ENCODE measurements at places on chromosomes 4 and X.

DNA sequence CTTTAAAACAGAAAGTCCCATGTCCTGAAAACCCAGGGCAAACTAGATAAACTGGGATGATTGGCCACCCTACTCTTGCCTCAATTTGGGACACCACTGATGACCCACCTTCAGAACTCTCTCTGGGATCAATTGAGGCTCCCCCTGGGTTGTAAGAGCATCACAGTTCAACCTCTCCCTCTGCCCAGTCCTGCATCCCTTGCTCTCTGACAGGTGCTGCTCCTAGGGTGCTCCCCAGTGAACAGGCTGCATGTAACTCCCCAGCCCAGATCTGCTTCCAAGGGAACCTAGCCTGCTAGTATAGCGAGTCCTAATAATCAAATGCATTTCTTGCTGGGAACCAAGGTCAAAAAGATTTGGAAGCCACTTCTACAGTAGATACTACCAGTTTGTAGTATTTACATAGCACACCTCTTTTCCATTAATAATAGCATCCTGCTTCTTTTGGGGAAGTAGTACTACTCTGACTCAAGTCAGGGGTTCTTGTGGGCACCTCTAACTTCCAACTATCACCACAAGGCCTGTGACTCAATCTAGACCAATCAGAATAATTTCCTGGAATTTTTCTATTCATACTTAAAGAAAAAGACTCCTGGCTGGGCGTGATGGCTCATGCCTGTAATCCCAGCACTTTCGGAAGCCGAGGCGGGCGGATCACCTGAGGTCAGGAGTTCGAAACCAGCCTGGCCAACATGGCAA, 42.1 kb upstream of the SPINK2 start:
- no peak for DNase-seq

- DNase-seq, result no peak
These were observed 25.7 kb downstream of the GPM6B start for GRCh38 chrX:13791145-13791544.

- DNase-seq, result no peak
These were observed 75.8 kb upstream of the NHS start for GRCh38 chrX:17299206-17299605.

GRCh38 chr4:71004281-71004851, 10.9 kb downstream of the DCK start:
- DNase-seq, result peak; percentile 19

- no peak for DNase-seq
These were observed 5.0 kb downstream of the CENPU start for GRCh38 chr4:184728858-184729257.

DNA sequence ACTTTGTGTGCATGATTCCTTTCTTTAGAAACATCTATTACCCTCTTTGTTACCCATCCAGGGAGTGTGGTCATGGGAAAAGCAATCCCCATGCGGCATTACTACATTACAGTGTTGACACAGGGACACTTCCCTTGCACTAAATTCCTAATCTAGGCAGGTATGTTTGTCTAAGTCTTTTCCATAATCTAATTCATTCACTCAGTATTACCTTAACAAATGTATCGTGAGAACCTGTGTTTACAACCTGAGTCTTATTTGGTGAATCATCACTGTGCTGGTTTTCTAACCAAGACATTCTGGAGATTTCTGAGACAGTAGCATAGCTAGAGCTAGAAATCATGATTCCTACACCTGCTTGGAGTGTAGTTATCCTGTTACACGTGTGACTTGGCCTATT, 326.8 kb downstream of the BMPR1B start:
- no peak for DNase-seq

- DNase-seq, result peak; percentile 29
These were observed 27.5 kb downstream of the POU3F4 start for GRCh38 chrX:83535417-83536196.

DNA sequence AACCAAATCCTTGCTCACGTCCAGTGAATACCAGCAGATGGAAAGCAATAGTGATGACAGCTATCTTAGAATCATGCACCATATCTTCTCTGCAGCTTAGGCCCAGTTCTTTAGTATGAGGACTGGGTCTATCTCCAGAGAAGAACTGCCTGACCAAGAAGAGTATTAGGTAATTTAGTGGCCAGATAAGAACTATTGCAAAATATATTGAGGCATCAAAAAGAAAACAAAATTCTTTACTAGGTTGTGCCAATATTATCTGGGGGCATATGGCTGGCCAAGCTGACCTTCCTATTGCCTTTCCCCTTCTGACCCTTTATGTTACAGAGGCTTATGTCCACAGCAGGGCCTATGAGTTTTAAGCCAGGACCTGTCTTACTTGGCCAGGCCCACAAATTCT, 91.2 kb downstream of the RLIM start:
- no peak for DNase-seq

DNA sequence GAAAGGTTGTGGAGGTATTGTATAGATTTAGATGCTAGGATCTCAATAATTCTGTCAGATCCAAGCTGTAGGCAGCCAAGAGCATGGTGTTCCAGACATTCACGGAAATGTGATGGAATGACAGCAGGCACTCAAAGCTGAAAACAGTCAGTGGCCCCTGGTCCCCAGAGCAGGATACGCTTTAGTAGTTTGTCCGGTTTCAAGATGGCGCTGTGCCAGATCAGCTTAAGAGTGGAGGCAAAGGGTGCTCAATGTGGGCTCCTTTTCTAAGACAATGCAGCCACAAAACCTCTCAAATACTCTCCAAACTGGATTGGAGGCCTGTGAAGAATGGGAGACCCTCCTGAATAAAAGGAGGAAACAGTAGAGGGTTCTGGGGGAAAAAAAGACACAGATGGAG, 291.2 kb upstream of the HS3ST1 start:
- no peak for DNase-seq

- DNase-seq, result no peak
These were observed 3.9 kb upstream of the OCIAD2 start for GRCh38 chr4:48910511-48910910.

DNA sequence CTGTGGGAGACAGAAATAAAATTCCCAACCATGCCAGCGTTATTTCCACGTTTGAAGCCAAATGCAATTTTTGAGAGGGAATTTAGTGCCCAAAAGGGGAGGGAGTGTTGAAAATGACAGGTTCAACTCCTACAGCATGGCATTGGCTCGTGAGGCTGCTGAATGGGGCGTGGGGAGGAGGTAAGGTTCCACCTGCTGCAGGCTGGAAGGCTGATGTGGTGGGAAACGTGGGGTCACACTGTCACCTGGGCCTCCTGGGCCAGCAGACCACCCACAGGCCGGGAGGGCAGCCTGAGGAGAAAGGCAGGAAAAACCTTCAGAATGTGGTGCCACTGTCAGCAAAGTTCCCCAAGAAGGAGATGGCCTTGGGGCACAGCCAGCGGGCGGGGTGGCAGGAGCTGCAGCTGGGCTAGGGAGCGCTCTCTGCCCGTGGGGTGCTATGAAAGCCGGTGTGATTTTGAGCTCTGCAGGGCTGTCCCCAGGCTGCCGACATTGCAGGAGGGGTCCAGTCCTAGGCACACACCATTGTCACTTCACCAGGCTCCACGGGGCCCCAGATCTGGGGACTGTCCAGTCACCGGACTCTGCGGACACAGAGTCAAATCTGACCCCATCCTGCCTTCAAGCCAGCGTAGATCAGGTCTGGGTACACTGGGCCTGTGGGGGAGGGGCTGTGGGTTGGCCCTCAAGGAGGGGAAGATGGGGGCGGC, 19.6 kb downstream of the MSANTD1 start:
- DNase-seq, result peak; percentile 16

GRCh38 chr4:11189756-11190155, 238.9 kb downstream of the HS3ST1 start:
- no peak for DNase-seq

GRCh38 chr4:75555294-75556164, at the start of gene ODAPH:
Gene ODAPH (plus strand): TSS chr4:75556066. CDS start chr4:75556083, 17 bp downstream.
- DNase-seq, result peak; percentile 30

- no peak for DNase-seq
These were observed 375.8 kb upstream of the CXorf51B start for GRCh38 chrX:146433771-146434170.

DNA sequence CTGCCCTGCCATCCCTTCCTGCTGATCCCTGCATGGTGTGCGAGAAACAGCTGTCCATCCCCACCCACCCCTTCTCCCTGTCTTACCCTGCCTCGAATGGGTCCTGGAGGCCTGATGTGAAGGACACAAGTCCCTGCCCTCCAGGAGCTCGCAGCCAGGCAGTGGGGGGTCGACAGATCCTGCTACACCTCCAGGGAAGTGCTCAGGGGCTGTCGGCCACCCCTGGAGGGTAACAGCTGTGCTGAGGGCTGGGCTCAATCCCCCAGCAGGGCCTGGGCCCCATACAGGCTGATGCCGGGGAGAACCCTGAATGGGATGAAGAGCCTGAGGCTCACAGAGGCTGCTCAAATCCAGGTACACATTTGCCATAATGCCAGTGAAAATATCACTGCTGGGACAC, 17.6 kb downstream of the HMX1 start:
- no peak for DNase-seq

DNA sequence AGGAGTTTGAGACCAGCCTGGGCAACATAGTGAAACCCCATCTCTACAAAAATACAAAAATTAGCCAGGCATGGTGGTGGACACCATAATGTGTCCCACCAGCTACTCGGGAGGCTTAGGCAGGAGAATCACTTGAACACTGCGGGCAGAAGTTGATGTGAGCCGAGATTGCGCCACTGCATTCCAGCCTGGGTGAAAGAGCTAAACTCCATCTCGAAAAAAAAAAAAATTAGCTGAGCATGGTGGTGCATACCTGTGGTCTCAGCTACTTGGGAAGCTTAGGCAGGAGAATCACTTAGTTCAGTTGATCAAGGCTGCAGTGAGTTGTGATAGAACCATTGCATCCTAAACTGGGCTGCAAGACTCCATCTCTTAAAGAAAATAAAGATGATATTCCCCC, 91.2 kb downstream of the PLS3 start:
- DNase-seq, result no peak

DNA sequence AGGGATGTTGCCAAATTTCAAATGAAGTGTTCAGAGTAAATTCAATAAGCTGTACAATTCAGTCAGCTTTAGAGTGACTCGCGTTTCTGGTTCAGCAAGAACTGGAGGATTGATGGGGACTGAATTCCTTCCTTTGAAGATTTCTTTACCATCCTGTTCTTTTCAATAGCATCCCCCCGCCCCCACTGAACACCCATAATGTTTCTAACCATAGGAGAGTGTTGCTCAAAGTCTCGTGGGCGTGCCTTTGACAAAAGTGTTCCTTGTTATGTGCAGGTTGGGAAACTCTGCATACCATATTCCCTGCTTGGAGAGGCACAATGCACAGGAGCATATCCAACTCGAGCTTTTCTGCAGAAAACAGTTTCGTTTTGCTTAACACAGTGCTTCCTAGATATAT, 323.5 kb upstream of the CASK start:
- DNase-seq, result no peak

DNA sequence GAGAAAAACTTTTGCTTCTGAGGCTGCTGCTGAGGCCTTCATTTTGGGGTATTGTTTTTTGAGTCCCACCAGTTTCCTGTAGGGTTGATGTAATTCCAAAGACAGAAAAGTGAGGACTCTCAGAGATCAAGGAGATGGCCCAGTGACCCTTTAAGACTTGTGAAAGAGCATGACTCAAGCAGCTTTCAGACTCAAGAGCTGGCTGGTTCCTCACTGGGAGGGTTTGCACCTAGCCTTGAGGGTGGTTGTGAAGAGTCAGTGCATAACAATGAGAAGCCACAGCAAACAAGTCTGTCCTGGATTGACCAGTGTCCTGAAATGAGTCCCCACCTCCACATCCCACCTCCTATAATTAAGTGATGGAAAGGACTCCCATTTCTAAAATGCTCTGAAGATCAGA, 89.2 kb downstream of the NHS start:
- no peak for DNase-seq

- no peak for DNase-seq
These were observed 38.8 kb downstream of the PALLD start for GRCh38 chr4:168535689-168536088.

DNA sequence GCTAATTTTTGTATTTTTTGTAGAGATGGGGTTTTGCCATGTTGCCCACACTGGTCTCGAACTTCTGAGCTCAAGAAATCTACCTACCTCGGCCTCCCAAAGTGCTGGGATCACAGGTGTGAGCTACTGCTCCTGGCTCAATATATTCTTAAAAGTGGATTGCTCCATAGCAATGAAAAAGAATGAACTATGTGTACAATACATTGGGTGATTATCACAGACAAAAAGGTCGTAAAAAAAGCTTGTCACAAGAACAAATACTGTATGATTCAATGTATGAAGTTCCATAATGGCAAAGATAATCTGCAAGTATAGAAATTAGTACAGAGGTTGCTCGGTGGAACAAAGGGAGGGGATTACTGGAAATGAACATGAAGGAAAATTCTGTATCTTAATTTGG, 70.7 kb downstream of the REPS2 start:
- no peak for DNase-seq

DNA sequence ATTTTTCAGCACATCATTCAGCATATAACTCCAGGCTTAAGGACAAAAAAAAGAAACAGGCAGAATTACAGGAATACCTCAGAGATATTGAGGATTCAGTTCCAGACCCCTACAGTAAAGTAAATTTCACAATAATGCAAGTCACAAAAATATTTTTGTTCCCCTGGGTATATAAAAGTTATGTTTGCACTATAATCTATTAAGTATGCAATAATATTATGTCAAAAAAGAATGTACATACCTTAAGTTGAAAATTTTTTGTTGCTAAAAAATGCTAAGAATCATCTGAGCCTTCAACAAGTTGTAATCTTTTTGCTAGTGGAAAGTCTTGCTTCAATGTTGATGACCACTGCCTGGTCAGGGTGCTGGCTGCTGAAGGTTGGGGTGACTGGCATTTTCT, 2532.5 kb downstream of the ARAP2 start:
- no peak for DNase-seq

DNA sequence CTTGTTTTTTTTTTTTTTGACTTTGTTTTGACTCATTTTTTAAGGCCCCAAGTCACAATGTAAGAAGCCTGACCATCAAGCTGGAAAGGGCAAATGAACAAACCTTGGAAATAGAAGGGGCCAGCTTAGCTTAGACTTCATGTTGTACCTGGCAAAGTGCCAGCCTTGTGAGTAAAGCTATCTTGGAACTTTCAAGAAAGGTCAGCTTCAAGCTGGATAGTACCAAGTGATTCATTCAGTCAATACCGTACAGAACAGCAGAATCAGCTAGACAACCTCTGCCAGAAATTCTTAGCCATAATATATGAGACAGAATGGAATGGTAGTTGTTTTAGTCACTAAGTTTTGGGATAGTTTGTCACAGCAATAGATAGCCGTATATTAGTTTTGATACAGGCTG, 1492.2 kb upstream of the TENM3 start:
- no peak for DNase-seq

DNA sequence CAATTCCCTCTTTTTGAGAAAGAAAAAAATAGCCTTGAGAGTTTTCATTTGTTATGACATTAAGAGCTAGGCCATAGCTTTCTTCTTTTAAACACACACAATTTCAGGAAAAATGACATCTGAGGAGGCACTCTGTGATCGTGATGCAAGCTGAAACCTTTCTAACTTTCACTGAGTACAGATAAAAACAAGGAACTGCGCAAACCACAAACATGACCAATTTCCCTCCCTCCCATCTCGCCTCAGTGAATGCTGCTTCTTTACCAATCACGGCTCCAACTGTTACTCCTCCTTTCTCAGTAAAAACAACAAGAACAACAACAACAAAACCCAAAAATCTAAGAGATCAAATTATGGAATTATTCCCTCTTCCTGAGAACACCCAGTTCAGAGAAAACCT, 626.8 kb downstream of the TLL1 start:
- DNase-seq, result no peak

Data from RPMI8226 (cell line).